ENCODE measurements at places on chromosomes 1 and 21.

GRCh38 chr1:8871539-8871935, 6.9 kb downstream of the ENO1 start:
- no peak for DNase-seq

DNA sequence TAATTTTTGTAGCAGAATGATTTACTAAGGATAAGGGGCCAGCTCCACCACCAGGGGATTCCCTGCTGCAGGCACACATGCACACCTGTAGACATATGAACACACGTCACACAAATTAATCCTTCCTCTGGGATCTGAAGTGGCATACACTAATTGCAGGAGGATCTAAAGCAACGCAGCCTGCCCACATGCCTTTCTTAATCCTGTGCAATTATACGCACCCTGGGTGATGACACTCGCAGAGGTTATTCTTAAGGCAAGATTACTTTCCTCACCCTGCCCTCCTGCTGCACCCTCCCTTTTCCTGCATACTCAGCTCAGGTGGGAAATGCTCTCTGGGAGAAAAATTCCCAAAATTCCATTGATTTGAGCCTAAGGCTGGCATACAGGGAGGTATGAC, 7.5 kb upstream of the LORICRIN start:
- no peak for DNase-seq

DNA sequence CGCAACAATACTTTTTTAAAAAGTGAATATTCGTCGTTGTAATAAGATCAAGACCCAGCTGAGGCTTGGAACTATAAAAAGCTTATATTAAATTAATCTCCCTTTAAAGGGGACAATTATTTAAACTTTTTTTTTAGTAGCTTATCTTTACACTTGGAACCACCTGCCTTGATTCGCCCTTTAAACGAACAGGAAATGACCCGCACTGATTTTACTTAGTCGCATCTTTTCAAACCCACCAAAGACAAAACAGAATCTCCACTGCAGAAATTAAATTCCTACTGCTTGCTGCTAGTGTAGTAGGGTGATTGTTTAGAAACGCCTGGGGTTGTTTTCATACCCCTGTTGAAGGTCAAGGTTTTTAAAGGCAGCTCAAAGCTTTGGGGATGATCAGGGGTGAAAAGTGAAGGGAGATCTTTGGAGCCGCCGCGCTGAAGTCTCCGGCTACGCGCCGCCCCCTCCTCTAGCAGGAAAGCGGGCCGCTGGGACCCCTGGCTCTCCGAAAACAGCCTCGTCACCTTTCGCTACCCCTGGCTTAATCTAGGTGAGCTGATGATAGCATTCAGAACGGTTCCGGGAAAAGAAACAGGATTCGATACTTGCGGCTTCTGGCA, 163.4 kb downstream of the RUNX1 start:
- DNase-seq = no peak

DNA sequence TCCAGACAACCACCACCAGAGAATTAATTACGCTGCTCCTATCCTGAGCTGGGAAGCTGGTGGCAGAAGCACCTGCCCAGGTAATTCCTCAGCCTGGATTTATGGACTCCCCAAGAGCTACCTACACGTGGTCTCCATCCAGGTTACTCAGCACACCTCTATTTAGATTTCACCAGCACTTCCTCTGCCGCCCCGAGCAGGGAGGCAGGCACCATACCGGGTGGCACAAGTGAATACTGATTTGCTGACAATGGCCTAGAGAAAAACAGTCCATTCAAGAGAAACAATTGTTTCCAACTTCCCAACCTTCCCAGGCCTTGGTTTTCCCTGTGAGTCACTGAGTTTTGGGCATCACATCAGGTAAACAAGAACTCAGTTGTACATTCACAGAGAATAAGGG, 134.3 kb downstream of the MATN1 start:
- no peak for DNase-seq

- no peak for DNase-seq
Measured at GRCh38 chr1:17790383-17791054, 35.4 kb downstream of the ACTL8 start.

- no peak for DNase-seq
Measured at GRCh38 chr1:107394301-107394700, 253.5 kb downstream of the NTNG1 start.

DNA sequence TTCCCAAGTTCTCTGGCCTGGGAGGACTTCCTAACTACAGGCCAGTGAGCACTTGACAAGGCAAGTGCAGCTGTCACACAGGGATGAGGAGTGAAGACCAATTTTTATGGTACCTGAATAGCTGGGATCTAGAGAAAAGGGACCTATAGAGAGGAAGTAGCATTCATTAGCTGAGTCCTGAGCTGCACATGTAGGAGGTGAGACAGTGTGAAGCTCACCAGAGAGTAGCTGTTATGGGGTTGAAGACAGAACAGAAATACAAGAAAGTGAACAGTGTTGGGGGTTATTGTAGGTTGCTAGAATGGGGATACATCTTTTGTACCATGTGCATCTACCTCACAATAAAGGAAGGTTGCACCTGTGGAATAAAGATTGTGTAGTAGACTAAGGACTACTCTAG, 37.7 kb upstream of the PYHIN1 start:
- no peak for DNase-seq
